ENCODE measurements at places on chromosomes 4 and X.

DNA sequence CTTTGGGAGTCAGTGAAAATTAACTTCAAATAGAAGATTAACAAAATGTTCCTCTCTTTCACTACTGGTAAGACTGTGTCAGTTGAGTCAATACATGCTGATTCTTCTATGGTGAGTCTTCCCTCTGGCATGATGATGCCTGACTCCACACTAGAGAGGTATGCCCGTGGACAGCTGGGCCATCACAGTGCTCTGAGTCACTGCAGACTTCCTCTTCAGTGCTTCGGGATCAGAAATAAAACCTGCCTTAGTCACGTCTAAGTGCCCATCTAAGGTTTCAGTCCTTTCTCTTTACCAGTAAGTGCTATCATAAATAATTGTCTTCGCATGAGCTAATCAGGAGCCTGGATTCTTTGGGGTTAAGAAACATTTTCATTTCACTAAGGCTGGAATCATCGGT lies 1.6 kb upstream of the ASB5 start:
- DNase-seq, result no peak

- no peak for DNase-seq
Observed at GRCh38 chrX:49197543-49198087, 2.4 kb downstream of the SYP start.

GRCh38 chr4:67158666-67159065 lies 386.6 kb downstream of the CENPC start:
- DNase-seq, result no peak

DNA sequence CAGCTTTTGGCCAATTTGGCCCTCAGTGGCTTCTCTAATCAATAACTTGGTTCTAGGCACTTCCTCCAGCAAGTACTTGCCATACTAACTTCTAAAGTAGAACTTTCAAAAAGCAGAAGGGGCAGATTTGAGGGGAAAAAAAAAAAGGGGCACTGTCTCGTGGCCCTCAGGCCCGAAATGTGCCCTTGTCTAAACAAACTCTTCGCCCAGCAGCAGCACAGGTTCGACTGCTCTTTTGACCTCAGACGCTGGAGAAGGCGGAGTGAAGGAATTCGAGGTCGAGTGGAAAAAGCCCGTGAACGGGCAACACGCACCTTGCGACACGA lies 775 bp downstream of the GRPEL1 start:
- no peak for DNase-seq

GRCh38 chr4:188307591-188307990 lies 168.3 kb downstream of the TRIML1 start:
- DNase-seq, result no peak

GRCh38 chrX:42930071-42930470 lies 152.1 kb upstream of the PPP1R2C start:
- DNase-seq, result no peak
